ENCODE measurements at places on chromosomes 6 and 20.

- DNase-seq = no peak
These were observed 103.8 kb downstream of the PKHD1 start for GRCh38 chr6:51983564-51983963.

GRCh38 chr6:143248359-143248758 is 187.7 kb downstream of the AIG1 start:
- DNase-seq = no peak

DNA sequence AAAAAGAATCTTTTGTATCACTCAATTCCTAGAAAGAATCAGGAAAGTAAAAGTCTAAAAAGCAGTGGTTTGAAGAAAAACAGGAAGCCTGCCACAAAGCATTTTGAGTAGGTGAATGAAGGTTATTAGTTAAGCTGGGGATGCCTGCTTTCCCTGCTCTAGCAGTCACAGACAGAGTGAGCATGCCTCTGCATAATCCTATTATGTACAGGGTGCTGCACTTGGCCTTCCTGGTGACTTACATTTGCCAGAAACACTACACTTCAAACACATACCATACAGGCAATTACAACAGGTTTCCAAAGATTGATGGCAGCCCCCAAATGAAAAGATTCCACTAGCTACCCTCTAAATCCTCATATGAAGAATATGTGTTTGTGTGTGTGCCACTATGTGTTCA is 130.8 kb downstream of the TPBG start:
- DNase-seq = no peak

GRCh38 chr20:9253006-9253539 is 184.2 kb downstream of the PLCB4 start:
- DNase-seq = no peak

DNA sequence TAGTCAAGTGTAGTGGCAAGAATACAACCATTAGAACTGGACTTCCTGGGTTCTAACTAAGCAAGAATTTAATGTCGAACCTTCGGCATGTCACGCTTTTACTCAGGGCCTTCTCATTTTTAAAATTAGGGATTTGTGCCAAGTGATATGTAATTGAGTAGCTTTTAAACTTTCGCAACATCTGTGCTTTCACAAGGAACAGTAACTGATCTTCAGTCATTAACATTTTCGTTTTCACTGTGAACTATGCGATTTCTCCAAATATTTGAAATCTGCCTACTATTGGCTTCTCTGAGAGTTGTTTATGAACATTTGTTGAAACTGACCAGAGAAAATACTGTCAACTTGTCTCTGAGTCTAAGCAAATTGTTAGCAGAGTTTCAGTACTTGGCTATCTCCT is 27.6 kb downstream of the GRM1 start:
- DNase-seq = no peak

GRCh38 chr6:150897400-150897943 is 32.0 kb downstream of the MTHFD1L start:
- DNase-seq = no peak

GRCh38 chr20:13567663-13568062 is 71.1 kb downstream of the TASP1 start:
- no peak for DNase-seq

DNA sequence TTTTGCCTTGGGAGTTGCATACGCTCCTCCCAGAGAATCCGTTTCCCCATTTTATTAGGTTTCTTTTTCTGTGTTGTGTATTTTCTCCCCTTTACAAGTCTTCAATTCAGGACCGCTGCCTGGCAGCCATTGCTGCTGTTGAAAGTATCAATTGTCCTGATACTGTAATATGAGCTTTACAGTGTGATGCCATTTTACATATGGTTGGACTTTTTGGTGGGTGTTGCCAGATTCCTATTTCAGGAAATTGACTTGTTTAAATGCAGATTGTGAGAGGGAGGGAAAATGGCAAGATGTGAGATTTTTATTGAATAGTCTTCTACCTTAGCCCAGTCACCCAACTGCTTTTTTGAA is 1.2 kb downstream of the PANK2 start:
- no peak for DNase-seq

DNA sequence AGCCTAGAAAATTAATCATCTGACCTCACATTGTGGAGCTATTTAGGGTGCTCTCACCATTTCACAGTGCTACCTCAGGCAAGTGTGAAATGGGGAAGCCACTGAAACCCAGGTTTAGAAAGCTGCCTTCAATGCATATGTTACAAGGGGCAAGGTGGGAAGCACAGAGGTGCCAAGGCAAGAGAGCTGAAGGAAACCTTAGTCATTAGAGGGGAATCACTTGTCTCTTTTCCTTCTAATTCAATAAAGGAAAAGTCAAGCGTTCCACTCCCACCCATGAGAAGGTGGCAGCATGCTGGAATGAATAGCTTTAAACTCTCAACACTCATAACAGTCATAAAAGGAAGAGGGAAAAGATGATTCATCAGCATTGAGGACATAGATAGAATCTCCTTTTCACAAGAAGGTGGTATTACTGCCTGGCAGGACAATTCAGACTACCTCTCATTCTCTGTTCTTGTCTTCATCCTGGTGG is 251.9 kb upstream of the IRAK1BP1 start:
- DNase-seq = no peak

DNA sequence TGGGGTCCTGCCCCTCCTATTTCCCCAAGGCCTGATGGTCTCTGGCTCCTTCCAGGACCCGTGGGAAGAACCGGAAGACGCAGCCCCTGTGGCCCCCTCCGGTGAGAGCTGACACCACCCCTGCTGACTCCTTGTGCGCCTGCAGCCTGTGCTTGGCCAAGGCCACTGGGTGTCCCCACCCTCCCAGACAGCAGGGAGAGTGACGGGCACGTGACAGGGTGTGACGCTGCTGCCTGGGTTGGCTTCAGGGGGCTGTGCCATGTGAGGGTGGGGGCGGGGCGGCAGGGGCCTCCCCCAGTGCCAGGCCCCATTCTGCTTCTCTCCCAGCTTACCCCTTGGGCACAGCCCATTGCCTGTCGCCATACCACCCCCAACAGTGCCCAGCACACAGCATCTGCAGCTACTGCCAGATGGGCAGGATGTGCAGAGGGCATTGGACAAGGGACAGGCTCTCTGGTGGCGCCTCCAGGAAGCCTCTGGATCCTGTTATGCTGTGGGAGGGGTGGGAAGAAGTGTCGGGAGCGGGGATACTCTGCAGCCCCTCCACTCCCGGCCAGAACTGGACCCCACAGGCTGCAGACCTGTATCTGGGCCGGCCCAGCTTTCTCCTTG is 2.9 kb downstream of the BIRC7 start:
- no peak for DNase-seq

DNA sequence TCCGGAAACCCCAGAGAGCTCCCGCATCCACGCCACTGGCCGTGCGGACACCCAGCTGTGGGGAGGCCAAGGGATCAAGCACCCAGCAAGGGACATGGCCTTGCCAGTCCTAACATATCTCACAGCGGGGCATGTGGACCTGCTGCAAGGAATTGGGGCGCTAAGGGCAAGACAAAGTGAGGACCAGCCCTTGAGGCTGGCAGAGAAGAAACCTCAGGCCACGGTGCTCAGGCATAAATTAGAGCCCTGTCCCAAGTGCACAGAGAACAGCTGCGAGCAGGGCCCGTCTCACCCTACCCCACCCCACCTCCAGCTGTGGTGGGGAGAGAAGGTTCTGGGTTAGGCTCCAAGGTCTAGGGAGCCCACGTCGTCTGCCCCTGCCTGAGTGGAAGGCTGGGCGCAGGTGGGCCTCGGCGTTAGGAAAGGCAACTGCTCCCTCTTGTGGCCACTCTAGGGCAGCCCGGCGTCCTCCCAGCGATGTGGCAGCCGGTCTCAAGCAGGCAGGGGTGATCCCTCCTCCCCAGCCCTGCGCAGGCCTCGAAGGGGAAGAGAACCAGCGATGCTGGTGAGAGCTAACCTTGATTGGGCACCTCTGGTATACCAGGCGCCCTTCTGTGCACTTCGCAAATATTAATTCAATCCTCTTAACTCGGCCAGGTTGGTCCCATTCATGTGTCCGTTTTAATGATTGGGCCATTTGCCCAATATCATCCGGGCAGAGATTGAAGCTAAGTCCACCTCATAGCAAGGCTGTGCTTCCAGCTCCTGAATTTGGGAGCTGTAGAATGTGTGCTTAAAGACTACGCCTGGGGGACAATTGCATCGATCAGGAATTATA is 235.8 kb downstream of the NFATC2 start:
- no peak for DNase-seq

- DNase-seq = no peak
These were observed 159.9 kb upstream of the TOP1 start for GRCh38 chr20:40868551-40869217.

- no peak for DNase-seq
These were observed 80.0 kb upstream of the EYA2 start for GRCh38 chr20:46814366-46815232.

GRCh38 chr20:52754366-52754765 is 217.8 kb upstream of the TSHZ2 start:
- DNase-seq = no peak

GRCh38 chr6:156850353-156850752 is 73.2 kb downstream of the ARID1B start:
- no peak for DNase-seq
